ENCODE measurements at places on chromosomes 3 and 15.
A peak's percentile ranks its signal among the peaks of the same experiment; 100 is the strongest.

DNA sequence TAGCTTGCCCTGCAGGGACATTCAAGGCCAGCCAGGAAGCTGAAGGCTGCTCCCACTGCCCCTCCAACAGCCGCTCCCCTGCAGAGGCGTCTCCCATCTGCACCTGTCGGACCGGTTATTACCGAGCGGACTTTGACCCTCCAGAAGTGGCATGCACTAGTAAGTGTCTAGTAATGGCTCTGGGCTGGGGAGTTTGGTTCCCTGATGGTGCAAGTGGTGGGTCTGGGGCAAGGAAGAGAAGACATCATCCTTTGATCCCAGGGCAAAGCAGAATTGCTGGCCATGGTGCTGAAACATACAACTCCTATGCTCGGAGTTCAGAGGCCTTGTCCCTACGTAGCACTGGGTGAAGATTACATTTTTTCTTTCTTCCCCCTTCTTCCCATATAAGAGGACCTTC lies 311.4 kb downstream of the EPHB1 start:
- peak; percentile 13 for DNase-seq

DNA sequence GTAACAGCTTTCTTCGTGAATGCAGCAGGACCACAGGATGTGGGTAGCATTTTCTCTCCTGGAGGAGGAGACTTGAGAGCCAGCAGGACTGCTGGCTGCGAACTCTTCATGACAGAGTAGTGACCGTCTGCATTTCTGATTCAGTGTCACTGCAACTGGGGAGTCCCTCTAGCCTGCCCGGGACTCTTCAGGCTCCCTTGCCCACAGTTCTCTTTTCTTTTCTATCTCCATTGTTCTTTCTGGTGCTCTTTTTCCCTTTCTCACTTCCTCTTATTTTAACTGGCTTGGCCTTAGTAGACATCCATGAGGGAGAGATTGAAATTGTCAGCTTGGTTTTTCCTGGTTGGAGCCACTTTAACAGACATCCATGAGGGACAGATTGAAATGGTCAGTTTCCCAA lies 49.9 kb upstream of the P2RY1 start:
- DNase-seq: no peak

DNA sequence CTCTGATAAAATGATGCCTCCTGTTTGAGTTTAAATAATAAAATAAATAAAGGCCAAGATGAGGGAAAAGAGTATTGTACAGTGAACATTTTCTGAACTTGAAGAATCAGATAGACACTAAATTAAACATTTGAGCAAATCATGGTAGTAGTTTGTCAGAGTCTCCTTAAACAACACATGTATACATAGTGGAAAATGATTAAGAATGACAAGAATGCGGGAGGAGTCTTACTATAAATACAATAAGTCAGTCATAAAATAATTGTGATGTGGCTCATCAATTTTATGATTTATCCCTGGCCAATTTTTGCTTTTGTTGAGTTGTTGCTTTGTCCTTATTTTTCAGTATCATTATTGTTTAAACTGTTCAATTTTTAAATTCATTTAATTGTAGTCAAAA lies 158.0 kb upstream of the TMC3 start:
- peak; percentile 53 for DNase-seq

DNA sequence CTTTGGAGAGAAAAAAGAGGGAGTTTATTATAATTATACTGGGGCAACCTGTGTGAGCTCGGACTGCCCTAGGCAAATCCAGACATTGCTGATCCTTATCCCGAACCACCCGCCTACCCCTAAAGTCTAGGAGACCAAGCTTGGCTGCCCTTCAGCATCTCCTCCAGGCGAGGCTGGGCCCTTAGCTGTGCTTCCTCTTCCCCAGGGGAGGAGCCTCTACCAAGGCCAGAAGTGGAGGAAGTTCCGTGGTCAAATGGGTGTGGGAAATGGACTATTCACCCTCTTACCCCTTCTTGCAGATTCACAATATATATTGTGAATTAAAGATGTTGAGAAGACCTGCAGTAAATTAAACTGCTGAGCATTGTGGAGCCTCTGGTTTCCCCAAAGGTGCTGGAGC lies 158.3 kb upstream of the HES1 start:
- DNase-seq: no peak

DNA sequence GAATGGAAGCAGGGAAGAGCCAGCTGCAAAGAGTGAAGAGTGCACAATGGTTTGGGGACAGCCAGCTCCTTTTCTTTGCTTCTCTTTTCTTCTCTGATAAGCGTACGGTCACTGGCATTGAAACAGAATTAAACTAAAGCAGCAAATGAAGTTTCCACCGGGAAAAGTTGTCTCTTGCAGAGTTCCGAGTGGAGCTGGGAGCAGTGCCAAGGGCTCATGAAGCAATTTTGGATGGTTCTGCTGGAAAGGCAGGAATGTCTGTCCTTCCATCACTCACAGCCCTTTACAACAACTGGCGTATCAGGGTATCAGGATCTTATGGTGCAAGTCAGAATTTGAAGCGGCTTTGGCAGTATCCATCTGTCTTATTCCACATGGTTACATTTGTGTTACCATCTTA lies 1042.9 kb downstream of the NTRK3 start:
- no peak for DNase-seq

- no peak for DNase-seq
Measured at GRCh38 chr15:31077941-31078340, 23.6 kb downstream of the TRPM1 start.

GRCh38 chr3:162670181-162670580 lies 1173.6 kb downstream of the OTOL1 start:
- no peak for DNase-seq

- no peak for DNase-seq
Measured at GRCh38 chr15:99438224-99438585, 127.6 kb upstream of the MEF2A start.

- DNase-seq: no peak
Measured at GRCh38 chr3:60133269-60134162, 1083.7 kb upstream of the CFAP20DC start.

DNA sequence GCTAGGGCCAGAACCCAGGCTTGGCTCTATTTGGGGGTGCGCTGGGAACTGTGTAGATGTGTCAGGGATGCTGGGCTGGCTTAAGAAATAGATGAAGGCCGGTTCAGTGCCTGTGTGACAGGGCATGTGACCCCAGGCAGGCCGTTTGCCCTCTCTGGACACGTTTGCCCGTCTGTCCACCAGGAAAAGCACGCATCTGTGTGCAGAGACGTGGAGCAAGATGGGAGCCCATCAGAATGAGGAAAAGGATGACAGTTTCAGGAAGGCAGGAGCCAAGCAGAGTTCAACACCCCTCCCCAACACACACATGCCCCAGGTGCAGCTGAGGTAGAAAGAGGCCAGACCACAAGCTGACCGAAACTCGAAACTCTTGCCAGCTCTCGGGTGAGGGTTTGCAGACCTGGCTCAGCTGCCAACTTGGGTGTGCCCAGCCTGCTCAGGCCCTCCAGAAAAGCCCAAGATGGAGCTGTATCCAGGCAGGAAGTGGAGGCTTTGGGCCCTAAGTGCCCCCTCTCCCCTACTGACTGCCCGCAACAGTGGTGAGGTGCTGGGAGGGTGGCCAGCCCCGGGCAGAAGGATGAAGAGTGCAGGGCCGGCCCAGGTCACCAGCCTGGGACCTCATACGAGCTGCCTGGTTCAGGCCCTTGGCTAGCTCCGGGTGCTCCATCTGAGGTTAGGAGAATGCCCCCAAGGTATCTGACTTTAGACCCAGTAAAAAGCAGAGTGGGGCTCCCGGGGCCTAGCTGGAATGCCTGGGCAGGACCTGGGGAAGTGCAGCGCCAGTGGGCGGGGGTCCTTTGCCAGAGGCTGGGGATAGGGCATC lies 10.2 kb upstream of the MESP1 start:
- no peak for DNase-seq

GRCh38 chr3:194139071-194139813 lies 3.3 kb downstream of the HES1 start:
- DNase-seq: peak; percentile 66

Measured in EL (cell line).